ENCODE measurements at places on chromosomes 1 and 21.

GRCh38 chr21:41957991-41958766 lies 4.4 kb upstream of the C2CD2 start:
- peak; percentile 55 for DNase-seq

GRCh38 chr1:48920851-48921250 lies 144.2 kb upstream of the BEND5 start:
- no peak for DNase-seq

- no peak for DNase-seq
Observed at GRCh38 chr1:164617377-164618201, 58.6 kb downstream of the PBX1 start.

GRCh38 chr1:7187112-7187493 lies 401.8 kb downstream of the CAMTA1 start:
- no peak for DNase-seq

GRCh38 chr1:51936531-51936930 lies 54.0 kb downstream of the RAB3B start:
- no peak for DNase-seq

- DNase-seq, result no peak
Observed at GRCh38 chr21:36261459-36261858, 58.5 kb upstream of the MORC3 start.

GRCh38 chr21:34734696-34735095 lies 65.9 kb downstream of the CLIC6 start:
- DNase-seq, result no peak

GRCh38 chr1:115790846-115791245 lies 22.3 kb upstream of the CASQ2 start:
- DNase-seq, result no peak

- DNase-seq, result no peak
Observed at GRCh38 chr1:33036051-33036525, 595 bp downstream of the AK2 start.

DNA sequence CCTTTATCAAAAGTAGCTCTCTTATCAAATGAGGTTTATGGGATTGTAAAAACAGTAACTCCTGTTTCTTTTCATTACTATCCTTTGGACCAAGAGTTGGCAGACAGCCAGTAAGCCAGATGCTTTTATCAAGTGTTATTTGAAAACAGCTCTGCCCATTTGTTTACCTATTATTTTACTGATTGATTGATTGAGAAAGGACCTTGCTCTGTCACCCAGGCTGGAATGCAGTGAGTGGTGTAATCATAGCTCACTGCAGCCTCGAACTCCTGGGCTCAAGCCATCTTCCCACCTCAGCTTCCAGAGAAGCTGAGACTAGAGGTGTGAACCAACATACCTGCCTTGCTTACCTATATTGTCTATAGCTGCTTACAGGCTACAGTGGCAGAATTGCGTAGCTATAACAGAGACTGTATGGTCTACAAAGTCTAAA lies 3.6 kb downstream of the PRKAB2 start:
- DNase-seq, result peak; percentile 40

GRCh38 chr1:156691191-156691590 lies 14.0 kb upstream of the NES start:
- DNase-seq, result no peak

- DNase-seq, result peak; percentile 76
Observed at GRCh38 chr1:53739109-53739681, at the start of gene GLIS1. TSS of gene GLIS1 (minus strand) at chr1:53739164. CDS start at chr1:53738064, 1,100 bp downstream.

GRCh38 chr1:84152649-84153056 lies 8.6 kb downstream of the PRKACB start:
- DNase-seq, result no peak

DNA sequence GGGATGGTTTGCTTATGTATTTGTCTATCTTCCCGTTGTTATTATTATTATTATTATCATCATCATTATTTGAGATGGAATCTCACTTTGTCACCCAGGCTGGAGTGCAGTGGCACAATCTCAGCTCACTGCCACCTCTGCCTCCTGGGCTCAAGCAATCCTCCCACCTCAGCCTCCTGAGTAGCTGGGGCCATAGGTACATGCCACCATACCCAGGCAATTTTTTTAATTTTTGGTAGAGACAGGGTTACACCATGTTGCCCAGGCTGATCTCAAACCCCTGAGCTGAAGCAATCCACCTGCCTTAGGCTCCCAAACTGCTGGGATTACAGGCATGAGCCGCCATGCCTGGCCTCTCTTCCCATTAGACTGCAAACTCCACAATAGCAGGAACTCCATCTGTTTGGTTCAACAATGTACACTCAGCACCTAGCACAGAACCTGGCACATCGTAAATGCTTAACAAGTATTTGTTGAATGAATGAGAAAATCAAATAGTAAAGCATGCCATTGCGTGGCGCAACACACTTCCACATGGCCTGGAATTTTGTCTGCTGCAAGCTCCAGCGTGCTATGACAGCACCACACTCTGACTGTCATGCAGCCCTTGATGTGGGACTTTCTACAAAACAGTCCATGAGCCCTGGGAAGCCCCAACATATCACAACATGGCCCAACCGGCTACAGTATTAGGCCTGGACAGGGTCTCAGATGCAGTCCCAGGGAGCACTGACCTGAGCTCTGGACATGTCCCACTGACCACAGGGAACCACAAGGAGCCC lies 3.8 kb upstream of the TINAGL1 start:
- no peak for DNase-seq

GRCh38 chr1:231606712-231607111 lies 19.9 kb upstream of the DISC1 start:
- no peak for DNase-seq

DNA sequence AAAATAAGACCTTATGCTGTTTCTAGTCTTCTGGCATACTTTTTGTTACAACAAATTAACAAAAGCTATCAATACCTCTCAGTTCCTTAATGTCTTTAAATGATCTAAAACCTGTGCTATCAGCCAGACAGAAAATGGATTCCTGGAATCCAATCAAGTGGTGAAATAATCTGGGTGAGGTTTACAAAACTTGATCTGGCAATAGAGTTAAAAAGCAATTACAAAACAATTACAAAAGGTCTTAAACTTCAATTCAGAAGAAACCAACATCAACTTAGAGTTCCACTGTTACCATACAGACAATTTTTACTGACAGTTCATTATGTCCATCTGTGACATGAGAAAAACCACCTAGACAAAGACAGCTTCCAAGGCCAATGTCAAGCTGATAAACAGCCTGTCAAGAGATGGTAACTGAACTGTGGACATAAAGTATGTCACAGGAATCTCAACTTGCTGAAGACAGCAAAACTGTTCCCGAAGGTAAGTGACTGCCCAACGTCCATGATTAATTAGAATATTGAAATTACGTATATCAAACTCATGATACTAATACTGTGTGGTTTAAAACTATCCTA lies 17.4 kb downstream of the ZZZ3 start:
- no peak for DNase-seq

DNA sequence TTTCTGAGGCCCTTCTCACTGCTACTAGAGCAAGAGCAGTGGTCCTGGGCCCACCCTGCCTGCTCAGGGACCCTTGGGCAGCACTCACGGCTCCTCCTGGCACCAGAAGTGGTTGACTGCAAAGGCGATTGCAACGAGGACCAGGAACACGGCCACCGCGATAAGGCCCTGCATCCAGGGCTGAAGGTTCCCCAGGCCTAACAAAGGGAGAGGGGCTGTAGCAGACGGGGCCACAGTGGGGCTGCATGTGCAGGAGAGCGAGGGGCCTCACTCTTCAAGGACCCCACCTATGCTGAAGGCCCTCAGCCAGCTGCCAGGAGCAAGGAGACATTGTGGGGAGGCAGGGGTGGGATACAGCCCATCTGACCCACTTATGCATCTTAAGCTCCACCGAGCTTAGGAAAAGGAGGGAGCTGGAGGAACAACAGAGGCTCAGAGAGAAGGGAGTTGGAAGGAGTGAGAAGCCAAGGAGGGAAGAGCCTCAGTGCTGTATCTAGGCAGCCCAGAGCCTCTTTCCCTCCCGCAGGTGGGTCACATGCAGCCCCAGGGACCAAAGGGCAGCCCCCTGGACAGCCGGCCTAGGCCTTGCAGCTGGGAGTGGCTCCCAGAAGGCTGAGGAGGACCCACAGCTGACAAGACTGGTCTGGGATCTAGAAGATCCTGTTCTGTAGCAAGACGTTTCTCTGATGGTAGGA lies 2.5 kb downstream of the PDZK1IP1 start:
- peak; percentile 37 for DNase-seq

DNA sequence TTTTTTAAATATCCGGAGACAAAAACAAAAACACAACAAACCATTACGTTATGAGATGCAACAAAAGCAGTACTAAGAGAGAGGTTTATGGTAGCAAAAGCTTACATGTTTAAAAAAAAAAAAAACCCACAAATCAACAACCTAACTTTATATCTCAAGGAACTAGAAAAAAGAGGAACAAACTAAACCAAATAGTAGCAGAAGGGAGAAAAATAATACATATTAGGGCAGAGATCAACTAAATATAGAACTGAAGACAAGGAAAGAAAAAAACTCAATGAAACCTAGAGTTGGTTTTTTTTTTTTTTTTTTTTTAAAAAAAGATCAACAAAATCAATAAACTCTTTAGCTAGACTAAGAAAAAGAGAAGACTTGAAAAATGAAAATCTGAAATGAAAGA lies 34.9 kb downstream of the ZNF644 start:
- DNase-seq, result no peak

GRCh38 chr1:221994274-221994698 lies 252.4 kb upstream of the DUSP10 start:
- no peak for DNase-seq

DNA sequence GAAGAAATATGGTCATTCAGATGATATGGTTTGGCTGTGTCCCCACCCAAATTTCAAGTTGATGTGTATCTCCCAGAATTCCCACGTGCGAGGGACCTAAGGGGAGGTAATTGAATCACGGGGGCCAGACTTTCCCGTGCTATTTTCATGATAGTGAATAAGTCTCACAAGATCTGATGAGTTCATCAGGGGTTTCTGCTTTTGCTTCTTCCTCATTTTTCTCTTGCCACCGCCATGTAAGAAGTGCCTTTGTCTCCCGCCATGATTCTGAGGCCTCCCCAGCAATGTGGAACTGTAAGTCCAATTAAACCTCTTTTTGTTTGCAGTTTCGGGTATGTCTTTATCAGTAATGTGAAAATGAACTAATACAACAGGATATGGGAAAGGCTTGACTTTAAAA lies 1.4 kb upstream of the DPM3 start:
- no peak for DNase-seq

- no peak for DNase-seq
Observed at GRCh38 chr1:14082331-14082730, 382.3 kb downstream of the PRDM2 start.

DNA sequence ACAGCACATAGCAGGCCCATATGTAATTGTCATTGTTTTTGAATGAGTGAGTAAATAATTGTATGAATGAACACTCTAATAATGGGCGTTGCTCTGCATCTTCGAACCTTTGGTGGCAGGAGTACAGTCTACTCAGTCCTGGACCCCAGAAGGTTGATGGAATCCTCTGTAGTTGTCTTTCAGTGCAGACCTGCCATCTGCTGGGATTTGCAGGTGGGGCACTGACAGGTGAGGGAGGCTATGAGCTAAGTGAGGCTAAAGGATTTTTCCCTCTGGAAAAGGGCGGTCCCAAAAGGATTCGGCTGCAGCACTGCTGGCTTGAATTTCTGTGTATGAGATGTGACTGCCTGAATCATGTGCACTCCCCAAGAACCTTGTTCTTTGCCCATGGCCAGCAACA lies 53.4 kb downstream of the PLXNA2 start:
- DNase-seq, result no peak

GRCh38 chr1:43275826-43276620 lies 6.2 kb downstream of the TMEM125 start:
- DNase-seq, result no peak

DNA sequence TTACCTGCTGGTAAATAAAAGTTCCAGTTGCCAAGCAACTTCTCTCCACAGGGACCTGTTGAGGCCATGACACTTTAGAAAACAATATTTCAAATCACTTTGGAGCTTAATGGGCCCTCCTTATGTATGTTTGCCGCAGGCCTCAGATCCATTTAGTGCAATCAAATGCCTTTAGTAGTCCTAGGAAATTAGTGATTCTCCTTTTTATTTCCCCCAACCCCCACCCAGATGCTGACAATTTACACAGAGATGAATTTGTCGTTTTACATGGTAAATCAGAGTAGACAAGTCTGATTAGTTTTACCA lies 83.6 kb downstream of the CLIC4 start:
- no peak for DNase-seq

DNA sequence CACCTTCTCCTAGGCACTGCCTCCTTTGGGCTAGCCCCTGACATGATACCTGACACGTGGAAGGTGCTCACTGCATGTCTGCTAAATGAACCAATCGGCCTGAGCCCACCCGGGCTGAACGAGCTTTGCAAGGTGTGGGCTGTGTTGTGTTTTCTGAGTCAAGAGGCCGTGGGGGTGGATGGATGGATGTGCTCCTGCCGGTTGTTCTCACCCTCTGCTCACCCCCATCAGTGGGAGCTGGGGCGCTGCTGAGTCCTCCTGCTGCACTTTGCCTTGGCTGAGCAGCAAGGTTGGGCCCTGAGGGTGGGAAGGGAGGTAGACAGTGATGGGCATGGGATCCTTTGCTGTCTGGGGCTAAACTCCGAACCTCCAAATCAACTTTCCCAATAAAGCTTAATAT lies 6.7 kb upstream of the CACNA1E start:
- no peak for DNase-seq

DNA sequence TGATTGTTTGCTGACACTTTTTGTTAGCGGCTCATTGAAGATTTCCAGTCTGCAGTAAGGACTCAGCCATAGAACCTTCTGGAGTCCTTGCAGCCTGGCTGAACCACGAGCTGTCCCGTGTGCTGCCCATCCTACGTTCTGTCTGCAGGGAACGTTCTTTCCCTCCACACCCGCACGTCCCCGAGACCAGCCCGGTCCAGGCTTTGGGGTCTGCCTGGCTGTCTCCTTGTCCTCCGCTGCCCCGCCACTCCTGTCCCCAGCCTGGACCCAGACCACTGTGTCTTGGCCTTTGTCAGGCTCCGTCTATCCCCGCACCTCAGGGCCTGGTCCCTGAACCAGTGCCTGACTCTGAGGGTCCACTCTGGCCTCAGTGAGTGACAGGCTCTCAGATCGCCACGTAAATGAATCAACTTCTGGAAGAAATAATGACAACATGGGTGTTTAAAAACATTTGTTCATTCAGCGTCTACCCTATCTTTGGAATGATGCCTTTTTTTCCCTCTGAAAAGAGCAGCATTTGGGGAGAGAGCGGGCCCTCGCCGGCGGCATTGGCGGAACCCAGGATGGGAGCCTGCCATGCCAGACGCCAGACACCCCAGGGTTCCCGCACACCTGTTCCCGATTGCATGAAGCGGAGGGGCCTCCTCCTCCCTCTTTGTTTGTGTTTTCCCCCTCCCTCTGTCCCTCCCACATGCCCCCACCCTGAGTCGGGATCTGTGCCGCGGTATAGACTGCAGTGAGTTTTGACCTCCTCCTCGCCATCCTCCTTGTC lies 43.9 kb upstream of the C1orf174 start:
- DNase-seq, result no peak

GRCh38 chr1:24360681-24361080 lies 41.5 kb downstream of the GRHL3 start:
- DNase-seq, result no peak
